T-helper 22 cell (primary cell): ENCODE measurements at places on chromosomes 11 and 22.
A peak's percentile ranks its signal among the peaks of the same experiment; 100 is the strongest.

DNA sequence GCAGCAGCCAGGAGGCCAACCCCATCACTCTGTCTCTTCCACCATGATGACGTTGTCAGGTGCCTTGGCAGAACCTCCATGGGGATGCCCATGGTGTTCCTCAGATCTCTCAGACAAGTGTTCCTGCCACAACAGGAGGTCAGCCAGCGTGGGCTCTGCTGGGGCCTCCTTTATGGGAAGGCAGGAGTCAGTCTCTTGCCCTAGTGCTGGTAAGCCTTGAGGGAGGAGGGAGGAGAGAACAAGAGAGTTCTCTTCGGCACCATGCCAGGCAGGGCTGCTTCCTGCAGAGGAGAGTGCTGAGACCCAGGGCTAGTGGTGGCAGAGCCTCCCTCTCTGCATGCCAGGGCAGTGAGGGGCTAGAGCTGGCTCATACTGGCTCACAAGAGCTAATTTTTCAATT is 32.5 kb downstream of the GNAZ start:
- DNase-seq: no peak

- no peak for DNase-seq
Observed at GRCh38 chr11:85647078-85647477, 689 bp upstream of the TMEM126A start.

DNA sequence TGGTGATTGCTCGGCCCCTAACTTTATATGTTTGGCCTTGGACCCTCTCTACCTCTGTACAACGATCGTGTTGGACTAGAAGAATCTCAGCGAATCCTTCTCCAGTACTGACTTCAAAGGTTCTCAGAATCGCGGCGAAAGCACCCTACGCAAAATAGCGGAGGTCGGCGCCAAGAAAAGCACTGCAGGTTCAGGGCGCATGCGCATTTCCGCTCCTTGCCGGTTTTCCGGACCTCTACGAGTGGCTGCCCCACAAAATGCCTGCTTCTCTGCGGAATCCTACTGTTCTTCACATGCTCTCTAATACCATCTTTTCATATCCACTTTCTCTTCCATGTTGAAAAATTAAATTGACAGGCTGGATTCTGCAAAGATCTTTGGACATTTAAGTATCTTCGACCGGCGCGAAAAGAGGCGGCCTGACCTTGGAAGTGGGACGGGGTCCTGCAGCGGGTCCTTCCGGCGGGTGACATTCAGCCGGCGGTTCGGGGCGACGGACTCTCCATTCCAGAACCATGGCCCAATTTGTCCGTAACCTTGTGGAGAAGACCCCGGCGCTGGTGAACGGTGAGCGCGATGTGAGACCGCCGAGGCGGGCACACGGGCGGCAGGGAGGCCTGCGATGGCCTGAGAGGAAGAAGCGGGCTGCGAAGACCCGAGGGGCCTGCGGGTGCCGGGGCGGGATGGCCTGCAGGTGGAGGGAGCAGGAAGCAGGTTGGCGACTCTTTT is at the start of gene ATP5MG:
TSS of gene ATP5MG (plus strand) at position 456 of the 729 bp plus-strand sequence. CDS start at position 516, 60 bp downstream.
- peak; percentile 85 for DNase-seq

DNA sequence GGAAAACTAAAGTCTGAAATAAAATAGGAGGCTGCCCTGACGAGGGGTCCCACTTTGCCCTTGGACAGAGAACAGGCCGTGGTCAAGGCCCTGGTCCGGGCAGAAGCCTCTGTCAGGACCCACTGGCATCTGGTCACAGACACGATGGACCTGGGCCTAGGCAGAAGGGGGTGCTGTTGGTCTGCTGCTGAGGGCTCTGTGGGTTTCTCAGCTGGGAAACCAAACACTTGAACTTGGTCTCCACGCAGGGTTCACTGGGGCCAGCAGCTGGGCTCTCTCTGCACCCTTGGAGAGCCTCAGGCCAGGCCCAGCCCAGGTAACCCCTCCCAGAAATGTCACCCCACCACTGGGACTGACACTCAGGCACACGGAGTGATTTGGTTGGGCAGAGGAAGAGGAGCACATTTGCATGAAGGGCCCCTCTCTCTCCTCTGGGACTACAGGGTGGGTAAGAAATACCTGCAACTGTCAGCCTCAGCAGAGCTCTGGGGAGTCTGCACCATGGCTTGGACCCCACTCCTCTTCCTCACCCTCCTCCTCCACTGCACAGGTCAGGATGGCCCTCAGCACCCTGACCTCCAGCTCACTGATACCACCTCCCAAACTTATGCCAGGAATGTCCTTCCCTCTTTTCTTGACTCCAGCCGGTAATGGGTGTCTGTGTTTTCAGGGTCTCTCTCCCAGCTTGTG is 48.1 kb upstream of the TOP3B start:
- DNase-seq: no peak

- no peak for DNase-seq
Observed at GRCh38 chr11:17652556-17652955, 66.8 kb upstream of the MYOD1 start.

GRCh38 chr11:117374316-117375055 is 46.8 kb downstream of the CEP164 start:
- DNase-seq: no peak

DNA sequence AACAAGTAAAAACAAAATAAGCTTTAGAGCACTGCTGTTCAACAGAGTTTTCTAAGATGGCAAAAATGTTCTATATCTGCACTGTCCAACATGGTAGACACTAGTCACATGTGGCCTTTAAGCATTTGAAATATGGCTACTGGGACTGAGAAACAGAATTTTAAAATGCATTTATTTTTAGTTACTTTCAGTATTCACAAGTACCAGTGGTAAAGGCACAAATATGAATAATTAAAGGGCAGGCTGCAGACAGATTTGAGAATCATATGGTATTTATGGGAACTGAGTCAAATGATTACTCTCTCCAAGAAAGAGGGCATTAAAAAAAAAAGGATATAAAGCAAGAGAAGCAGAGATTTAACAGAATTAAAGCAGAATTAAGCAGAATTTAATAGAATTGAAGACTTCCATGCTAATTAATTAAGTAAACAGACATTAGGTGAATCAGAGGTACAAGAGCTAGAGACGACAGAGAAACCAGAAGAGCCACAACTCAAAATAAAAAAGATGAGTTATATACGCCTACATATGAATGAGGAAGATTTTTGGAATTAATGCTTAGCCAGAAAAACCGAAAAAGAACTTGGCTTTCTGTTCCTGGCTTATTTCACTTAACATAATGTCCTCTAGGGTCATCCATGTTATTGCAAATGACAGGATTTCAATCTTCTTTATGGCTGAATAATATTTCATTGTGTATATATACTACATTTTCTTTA is 160.4 kb downstream of the ATG16L2 start:
- no peak for DNase-seq

- no peak for DNase-seq
Observed at GRCh38 chr11:56932572-56933220, 56.0 kb upstream of the OR5AK2 start.

DNA sequence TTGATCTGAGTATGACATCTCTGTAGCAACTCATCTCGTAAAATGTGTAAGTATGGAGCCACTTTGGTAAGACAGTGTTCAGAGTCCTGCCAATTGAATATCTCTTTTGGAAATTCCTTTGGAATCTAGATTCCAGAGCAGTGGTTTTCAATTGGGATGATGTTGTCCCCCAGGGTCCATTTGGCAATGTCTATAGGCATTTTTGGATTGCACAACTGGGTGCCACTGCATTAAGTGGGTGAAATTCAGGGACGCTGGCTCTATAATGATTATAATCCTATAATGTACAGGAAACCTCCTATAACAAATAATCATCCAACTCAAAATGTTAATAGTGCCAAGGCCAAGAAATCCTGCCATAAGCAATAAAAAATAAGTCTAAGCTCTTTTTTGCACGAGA is 404.8 kb upstream of the RAG2 start:
- DNase-seq: no peak

- DNase-seq: no peak
Observed at GRCh38 chr11:20854215-20854955, 185.0 kb downstream of the NELL1 start.

DNA sequence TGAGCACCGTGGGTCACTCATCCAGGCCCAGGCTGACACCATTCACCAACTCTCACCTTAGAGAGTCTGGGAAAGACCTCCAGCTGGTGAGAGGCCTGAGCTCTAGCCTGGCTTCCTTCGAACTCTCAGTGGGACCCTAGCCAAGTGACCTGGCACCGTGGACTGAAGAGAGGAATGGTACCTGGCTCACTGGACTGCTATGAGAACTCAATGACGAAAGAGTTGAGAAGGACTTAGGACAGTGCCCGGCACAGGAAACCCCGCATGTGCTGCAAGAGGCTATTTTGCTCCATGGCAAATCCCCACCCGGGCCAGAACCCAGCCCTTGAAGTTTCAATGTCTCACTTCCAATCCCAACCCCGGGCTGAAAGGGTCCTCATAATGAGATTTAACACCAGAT is 605 bp upstream of the RAPSN start:
- DNase-seq: no peak

GRCh38 chr11:75339685-75340409 is 11.6 kb downstream of the ARRB1 start:
- no peak for DNase-seq

DNA sequence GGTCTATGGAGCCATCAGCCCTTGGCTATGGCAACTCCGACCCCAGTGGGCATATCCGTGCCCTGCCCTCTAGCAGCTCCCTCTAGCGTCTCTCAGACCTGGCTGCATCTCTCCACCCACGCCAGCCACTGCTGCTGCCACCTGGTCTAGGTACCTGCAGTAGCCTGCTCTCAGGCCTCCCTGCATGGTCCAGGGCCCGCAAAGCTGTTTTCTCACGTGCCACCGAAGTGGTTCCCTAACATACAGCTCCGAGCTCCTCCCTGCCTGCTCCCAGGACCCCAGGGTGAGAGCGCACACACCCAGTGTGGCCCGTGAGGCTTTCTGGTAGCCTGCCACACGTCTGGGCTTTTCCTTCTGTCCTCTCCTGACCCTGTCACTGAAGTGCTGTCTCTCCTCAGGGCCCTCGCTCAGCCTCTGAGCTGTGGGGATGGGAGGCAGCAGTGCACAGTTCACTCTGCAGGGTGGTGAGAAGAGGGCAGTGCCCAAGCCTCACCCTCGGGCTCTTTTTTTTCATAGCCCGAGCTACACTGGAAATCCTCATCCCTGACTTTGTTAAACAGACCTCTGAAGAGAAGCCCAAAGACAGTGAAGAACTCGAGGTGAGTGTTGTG is 14.3 kb downstream of the DGCR8 start:
- no peak for DNase-seq

- no peak for DNase-seq
Observed at GRCh38 chr11:9192561-9192960, 72.6 kb downstream of the DENND5A start.

- no peak for DNase-seq
Observed at GRCh38 chr11:109984634-109985289, 108.4 kb upstream of the ZC3H12C start.

DNA sequence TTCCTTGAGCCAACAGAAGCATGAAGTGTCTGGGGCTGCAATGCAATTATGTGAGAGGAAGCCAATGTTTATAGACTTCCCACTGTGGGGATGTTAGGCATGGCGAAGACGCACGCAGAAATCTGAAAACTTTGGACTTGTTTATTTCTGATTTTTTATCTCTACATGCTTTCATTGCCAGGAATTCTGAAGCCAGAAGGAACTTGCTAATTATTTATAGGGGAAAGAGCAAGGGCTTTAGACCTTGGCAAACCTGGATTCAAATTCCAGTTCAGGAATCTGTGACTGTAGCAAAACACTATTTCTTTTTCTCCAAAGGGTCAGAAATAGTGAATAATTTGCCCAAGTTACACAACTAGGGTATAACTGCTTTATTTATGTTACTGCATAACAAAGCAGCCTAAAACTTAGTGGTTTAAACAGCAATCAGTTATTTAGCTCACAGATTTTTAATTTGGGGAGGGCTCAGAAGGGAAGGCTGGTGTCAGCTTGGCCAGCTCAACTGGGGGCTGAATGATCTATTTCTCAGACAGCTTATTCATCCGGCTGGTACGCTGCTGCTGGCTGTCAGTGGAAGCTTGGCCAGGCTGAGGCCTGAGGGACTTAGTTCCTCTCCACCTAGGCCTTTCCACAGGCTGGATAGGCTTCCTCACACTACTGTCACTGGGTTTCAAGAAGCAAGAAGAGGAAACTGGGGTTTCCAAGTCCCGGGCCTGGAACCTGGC is 1.9 kb upstream of the OR6Q1 start:
- no peak for DNase-seq

GRCh38 chr11:30360741-30361140 is 37.8 kb downstream of the ARL14EP start:
- no peak for DNase-seq

DNA sequence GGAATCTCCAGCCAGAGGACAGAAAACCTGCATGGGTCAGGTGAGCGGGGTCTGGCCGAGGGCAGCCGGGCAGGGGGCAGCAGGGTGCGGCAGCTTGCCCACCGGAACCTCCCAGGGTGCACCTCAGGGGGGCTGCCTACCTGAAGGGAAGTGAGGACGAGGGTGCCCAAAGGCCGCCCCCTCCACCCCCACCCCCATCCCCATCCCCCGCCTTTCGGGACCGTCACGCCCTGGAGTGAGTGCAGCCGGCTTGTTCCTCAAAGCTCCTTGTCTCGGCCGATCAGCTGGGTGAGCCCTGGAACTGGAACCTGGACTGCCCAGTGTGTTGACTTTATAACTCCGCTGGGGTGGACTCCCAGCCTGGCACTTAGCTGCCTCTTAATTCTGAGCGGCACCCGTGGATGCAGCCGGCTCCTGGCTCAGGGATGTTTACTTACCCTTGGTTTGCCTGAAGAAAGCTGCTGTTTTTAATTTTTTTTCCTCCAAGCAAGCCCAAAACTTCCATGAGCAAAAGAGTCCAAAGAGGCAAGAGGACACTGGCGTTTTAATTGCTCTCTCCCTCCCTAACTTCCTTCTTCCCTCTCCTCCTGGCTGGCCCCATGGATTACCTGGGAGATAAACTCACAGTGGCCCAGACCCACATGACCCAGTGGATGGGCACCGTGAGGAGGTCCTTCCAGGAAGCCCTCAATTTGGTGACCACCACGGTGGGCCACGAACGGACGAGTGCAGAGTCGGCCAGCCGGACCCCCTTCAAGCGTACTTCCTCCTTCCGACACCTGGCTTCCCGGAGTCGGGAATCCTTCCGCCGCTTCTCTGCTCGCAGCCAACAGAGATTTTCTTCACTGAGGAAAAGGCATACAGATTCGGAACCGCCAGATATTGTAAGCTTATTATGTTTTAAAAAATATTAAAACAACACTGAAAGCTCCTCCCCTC is 87.8 kb upstream of the CRYBB3 start:
- DNase-seq: no peak

- no peak for DNase-seq
Observed at GRCh38 chr11:91776655-91777054, 448.0 kb upstream of the FAT3 start.

DNA sequence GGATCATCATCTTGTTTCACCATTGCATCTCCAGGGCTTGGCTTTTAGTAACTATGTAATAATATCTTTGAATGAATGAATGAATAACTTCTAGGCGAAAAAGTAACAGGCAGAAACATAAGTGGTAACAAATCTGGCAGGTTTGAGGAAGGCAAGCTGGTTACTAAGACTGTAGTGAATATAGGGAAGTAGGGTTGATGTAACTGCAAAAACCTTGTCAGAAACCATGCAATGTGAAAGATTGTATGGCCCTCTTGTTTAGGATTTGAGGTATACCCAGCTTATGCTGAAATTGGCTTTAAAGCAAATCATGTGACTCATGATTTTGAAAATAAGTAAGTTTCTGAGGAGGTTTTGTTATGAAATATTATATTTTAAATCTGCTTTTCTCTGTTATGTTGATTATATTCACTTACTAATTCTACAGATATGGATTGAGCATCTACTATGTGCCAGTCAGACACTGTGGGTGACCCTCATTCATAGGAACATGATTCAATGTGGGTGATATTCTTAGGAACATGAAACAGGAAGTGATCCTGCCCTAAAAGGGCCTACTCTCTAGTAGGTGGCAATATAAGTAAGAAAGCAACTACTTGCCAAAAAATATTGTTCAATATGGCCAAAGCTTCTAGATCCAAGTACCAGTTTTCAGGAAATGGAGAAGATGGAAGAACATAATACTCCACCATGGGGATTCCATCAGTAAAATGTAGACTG is 115.5 kb upstream of the CCDC90B start:
- no peak for DNase-seq
